ENCODE measurements at places on chromosomes 12 and 14.

DNA sequence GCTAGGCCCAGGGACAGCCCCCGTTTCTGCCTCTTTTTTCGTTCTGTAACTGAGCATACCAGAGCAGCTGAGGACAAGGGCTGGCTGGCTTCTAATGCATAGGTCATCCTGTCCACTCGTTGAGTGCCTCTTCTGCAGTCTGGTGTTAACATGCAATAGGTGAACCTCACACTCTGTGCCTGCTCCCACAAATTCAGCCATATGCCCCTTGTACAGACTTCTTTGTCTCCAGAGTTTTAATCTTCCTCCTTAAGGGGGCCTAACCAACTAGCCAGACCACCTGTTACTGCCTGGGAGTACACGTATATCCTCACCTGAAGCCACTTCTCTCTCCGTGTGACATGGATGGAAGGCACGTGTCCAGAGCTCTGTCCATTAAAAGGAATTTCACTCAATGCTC is 111.1 kb downstream of the SLC15A4 start:
- no peak for DNase-seq

GRCh38 chr14:91328313-91329050 is 84.0 kb upstream of the GPR68 start:
- DNase-seq: no peak

DNA sequence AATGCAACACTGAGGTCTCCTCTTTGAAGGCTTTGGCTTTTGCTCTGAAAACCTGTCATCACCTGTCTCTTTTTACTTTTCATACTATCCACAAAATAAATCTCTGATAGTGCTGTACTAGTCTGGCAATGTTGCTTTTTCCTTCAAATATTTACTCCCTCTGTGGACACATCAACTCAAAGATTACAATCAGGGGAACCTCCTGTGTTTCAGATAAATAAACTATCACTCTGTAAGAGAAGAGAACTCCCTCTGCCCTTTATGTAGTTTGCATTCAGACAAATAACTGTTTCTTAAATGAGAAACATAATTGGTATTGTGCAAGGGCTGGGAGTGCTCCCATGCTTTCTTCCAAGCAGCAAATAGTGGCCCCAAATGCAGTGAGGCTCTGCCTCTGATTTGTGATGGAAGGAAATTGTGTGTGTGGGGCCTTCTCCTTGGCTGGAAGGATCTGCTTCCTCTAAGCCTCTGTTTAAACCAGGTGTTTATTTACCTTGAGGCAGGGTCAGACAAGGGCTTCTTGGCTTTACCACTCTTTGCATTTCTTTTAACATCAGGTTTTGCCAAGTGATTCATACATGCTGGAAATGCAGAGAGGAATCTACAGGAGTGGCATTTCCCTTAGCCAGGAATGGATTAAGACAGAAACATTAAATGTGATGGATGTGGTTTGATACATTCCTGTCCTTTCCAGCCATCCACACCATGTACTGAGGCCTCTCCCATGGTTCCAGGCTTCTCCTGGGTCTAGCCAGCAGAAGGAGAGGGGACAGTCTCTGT is 69.0 kb downstream of the AKAP6 start:
- DNase-seq: peak; percentile 64

GRCh38 chr14:64973026-64973442 is 898 bp upstream of the RAB15 start:
- no peak for DNase-seq

GRCh38 chr12:34287986-34288962 is 266.0 kb downstream of the ALG10 start:
- no peak for DNase-seq

GRCh38 chr12:65407388-65408149 is 129.1 kb downstream of the MSRB3 start:
- DNase-seq: no peak

Measured in AG04449 (cell line).